ENCODE measurements at places on chromosomes 13 and 19.

DNA sequence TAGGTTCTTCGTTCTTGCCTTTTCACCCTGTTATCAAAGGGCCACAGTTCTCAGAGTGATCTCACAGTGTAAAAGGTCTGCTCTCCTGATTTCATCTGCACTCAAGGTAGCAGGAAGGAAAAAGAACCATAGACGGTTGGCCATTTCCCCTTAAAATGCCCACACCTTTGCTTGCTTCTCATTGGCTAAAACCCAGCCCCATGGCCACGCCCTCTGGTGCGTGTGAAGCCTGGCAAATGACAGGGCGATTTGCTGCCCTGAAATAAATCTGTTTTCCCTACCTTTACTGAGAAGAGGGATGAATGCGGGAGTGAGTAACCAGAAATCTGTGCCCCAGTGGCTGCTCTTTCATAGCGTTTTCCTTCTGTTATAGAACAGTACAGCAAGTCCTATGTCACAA, 269.3 kb downstream of the POU4F1 start:
- DNase-seq, result no peak

- no peak for DNase-seq
Observed at GRCh38 chr19:35155441-35155840, 906 bp downstream of the FXYD5 start.

GRCh38 chr13:20377720-20378119, 145.6 kb upstream of the GJB6 start:
- no peak for DNase-seq

GRCh38 chr19:47493378-47494210, 9.6 kb upstream of the KPTN start:
- DNase-seq, result no peak

DNA sequence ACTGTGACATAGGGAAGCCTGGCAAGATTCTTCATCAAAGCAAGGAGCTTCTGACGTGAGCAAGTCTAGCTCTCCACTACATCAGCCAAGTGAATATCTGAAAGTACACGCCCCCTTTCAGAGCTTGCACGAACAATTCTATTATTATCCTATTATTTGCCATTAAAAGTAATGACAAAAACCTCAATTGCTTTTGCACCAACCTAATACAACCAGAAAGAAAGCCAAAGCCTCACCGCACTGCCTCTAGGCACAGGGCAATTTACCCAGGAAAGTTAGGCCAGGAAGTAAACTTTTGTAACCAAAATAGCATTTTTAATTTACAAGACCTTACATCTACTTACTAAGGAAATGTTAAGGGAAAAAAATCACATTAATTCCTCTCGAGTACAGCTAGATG, 41.2 kb downstream of the LATS2 start:
- no peak for DNase-seq

Measured in stimulated activated CD4-positive, alpha-beta T cell treated with anti-CD3 and anti-CD28 coated beads, TNF-alpha, amount 100 ng/mL, for 48 hours (primary cell).